ENCODE measurements at places on chromosomes 12 and 14.

GRCh38 chr12:2384533-2385351, 332.0 kb downstream of the CACNA1C start:
- DNase-seq = peak; percentile 16

GRCh38 chr14:93648440-93649168, 139.7 kb downstream of the PRIMA1 start:
- no peak for DNase-seq

- no peak for DNase-seq
Observed at GRCh38 chr12:128992116-128992515, 138.8 kb downstream of the GLT1D1 start.

GRCh38 chr12:71161591-71161990, 3.8 kb upstream of the TSPAN8 start:
- DNase-seq = no peak

DNA sequence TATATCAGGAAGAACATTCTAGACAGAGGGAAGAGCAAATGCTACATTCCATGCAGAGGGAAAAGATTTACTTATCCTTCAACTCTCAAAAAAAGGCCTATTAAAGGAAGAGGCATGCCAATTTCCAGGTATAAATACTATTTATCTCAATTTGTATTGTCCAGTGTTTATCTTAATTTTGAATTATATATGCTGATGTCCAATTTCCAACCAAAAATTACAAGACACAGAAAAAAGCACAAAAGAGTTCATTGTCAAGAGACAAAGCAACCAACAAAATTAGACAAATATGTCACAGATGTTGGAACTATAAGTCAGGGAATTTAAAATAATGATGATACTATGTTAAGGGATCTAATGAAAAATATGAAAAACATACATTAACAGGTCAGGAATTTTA, 286.6 kb upstream of the SFSWAP start:
- DNase-seq = no peak

- DNase-seq = no peak
Observed at GRCh38 chr12:90729736-90730135, 225.2 kb downstream of the CCER1 start.

GRCh38 chr12:26512213-26512612, 316.8 kb downstream of the SSPN start:
- no peak for DNase-seq

GRCh38 chr14:63277591-63278183, 41.0 kb downstream of the GPHB5 start:
- no peak for DNase-seq

DNA sequence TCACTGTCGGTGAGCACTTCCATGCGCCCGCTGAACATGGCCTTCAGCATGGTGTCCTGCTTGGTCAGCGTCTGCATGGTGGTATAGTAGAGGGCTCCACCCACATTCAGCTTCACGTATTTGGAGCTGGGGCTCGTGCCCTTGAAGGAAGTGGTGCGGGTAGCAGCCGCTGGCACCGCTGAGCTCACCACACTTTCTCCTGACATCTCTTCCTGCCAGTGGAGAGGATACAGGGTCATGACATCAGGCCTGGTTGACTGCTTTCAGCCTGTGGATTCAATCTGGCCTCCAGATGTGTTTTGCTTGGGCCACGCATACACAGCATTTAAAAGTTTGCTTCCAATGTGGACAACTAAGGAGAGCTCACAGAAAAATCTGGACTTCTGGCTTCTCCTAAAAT, 7.6 kb downstream of the KCTD10 start:
- no peak for DNase-seq

DNA sequence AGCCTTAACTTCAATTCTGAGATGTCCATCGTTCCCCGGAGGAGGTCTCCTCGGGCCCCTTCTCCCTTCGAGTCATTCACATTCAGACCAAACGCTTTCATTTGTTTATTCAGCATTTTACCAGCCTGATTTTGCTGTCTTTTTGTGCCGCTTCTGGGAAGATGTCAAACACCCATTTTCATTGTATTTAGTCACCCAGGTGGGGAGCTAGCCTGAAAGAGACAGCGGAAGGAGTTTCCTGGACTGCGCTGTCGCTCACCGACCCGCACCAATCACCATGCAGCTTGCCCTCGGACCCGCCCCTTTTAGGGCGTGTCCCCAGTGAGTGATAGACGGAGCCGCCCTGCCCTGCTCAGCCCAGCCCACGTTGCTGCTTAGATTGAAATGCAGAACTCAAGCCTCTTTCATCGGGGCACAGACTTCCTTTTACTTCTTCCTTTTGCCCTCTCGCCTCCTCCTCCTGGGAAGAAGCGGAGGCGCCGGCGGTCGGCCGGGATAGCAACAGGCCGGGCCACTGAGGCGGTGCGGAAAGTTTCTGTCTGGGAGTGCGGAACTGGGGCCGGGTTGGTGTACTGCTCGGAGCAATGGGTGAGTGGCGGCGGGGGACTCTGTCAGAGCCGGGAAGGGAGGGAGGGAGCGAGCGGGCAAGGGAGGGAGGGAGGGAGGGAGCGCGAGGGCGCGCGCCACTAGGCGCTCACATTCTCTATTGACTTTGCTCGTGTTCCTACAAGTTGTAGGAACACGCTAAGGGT, at the start of gene PAX9:
Gene PAX9, plus strand, starts transcription at position 355 of the 752 bp plus-strand sequence. Its CDS starts 230 bp downstream, at position 585.
- DNase-seq = peak; percentile 18

- DNase-seq = no peak
Observed at GRCh38 chr12:123363390-123363739, 1.3 kb downstream of the SBNO1 start.

DNA sequence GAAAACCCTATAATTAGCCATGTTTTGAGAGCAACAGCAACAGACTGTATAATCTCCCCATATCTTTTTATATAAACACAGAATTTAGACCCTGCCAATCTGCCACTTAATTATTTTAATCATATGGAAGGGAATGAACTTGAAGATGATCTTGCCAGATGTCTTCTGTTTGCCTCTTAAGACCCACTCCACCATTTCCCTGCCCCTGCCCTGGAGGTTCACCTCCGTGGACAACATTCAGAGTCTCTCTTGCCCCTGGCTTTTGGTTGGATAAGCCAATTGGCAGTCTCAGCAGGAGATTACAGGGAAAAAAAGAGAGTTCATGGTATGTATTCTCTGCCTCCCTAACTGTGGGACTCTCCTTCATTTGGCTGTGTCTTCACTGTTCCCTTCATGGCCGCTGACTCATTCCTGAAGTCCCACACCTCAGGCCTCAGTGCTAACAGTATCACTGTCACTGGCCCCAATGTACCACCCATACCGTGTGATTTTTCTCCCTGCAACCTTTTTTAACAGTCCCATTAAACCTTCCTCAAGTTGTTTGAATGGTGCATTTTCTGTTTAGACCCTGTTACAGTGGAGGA, 184.8 kb downstream of the PIK3C2G start:
- no peak for DNase-seq

DNA sequence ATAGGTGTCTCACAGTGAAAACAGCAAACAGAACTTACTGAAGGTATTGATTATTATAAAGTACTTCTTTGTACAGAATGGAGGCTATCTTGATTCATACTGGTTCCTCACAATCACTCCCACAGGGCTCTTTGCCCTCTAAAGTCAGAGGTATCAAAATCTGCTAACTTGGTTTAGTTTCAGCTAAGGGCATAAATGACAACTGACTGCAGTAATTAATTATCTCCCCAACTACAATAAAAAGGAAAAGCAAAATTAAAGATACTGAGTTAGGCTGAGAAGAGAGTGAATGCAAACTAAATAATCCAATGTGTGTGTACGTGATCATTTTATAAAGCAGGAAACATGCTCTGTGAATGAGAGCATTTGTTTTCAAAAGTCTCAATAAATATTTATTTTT, 338.7 kb downstream of the ACSS3 start:
- DNase-seq = no peak

- DNase-seq = peak; percentile 11
Observed at GRCh38 chr12:98901189-98901588, 256.1 kb downstream of the APAF1 start.

DNA sequence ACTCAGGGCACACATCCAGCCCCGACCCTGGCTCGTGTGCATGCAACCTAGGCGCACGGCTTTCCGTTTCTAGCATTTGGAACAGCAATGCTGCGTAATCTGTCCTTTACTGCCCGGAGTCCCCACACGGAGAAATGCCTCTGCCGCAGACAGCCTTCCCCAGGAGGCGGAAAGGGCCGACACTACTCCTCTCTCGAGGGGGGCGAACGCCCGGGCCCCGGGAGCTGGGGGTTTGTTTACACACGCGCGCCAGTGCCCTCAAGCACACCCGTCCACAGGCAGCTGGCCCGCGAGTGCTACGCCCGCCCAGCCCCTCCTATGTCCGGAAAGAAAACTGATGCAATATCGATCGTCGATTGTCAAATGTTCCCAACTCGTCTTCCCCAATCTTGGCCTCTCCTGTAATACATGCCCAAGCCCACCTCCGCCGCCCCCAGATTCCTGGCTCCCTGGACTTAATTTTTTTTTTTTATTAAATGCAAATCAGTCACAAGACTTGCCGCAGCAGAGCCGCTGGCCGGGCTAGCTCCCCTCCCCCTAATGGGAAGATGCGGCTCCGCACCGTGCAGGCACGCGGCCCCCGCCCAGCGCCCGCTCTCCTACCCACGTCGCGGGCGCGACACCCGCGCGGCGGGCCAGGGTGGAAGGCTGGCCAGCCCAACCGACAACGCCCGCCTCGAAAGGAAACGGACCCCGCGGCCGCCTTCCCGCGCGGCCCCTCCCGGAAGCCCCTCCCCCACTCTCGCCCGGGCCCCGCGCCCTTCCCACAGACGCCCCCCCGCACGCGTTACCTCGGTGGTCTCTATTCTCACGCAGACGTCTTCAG, 642 bp downstream of the SLC38A2 start:
- no peak for DNase-seq

GRCh38 chr12:95551913-95552516, 739 bp upstream of the USP44 start:
- DNase-seq = no peak

DNA sequence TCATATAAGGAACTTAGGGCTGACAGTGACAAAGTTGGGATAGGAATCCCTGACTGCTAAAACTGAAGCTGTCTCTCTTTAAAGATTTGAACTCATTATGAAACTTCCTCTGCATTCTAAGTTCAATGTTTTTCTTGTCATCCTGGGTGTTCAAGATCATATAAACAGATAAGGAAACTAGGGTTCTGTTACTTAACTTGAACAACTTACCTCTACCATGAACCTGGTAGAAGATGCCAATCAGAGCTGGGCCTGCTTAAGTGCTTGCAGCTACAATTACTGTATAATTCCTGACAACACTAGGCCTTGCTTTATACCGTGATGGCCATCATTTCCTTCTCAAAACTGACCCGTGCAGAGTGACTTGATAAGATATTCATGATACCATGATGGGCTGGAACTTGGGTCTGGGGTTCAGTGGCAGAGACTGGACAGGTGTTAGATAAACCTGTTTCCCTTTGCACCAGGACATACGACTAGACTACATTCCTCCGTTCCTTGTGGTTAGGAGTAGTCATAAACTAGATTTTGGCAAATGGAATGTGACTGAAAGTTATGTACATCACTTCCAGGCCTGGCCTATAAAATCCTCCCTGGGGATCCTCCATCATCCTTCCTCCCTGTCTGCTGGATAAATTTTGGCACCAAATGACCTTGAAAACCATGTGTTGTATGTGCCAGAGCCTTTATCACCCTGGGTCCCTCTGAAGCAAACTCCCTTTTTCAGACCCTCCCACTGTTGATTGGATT, 172.2 kb upstream of the PRICKLE1 start:
- DNase-seq = no peak

DNA sequence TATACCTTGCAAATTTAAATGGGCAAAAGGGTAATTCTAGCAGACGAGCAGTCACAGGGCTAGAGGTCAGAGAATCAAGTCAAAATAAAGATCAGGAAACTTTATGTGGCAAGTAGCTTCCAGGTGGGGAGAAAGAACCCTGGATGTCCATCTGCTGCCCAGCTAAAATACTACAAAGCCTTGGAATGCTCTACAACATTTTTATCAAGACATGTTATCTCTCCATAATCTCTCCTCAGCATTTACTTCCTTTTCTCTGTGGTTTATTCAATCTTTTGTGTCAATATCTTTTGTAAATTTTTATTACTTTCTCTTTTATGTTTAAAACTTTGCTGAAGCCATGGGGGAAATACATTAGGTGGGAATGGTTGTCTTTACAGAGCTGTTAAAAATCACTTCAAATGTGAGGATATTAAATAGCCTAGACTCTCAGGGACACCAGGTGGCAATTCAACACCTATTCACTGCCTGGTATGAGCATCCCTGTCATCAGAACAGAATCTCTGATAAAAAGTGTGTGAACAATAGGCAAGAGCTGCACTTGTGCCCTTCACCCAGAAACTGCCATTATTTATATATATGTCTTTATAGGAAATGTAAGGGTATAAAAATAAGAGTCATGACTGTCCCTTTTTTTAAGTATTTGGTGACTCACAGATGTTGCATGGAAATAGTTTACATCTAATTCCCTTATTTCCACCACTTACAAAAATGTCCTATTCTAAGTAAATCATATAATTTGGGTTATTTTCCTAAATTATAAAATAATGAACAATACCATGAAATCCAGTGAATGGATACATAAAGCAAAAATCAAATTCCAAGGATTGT, 152.9 kb downstream of the EPS8 start:
- DNase-seq = no peak

GRCh38 chr14:47211263-47211662, 464.1 kb downstream of the MDGA2 start:
- DNase-seq = no peak

DNA sequence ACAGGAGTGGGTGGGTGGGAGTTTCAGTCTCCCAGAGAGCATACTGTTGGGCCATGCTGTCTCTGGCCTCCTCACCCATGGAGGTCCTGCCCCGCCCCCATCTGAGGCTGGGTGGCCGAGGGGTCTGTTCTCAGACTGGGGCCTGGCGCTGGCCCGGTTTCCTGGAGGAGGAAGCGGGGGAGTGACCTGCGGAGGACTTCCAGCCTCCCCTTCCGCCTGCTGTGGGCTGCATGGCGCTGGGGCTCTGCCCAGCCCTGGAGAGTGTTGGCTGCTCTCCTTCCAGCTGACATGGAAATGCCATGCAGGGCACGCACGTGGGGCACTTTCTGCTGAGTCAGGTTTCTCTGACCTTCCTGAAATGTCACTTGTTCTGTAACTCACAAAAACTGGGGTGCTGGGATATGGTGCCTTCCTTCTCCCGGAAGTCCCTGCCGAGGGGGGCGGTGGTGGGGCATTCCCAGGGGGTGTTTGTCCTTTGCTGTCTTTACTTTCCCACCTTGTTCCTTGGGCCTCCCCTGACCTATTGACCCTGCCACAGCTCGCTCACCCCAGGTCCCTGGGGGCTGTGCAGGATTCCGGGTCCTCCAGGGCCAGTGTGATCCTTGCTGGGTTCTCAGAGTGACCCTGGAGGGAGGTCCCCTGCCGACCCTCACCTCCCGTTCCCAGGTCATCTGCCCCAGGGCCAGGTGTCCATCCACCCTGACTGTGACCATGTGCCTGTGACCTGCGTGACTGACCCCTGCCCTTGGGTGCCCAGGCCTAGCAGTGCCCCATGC, 23.6 kb downstream of the PACS2 start:
- no peak for DNase-seq

All from astrocyte of the cerebellum (primary cell).